Stimulated activated CD4-positive, alpha-beta T cell treated with anti-CD3 and anti-CD28 coated beads, Interleukin-1b, Interleukin-23, amount 100 ng/mL, for 1 hour (primary cell): ENCODE measurements at places on chromosomes 6 and 20.

GRCh38 chr6:44176762-44177509 lies 18.3 kb downstream of the CAPN11 start:
- no peak for DNase-seq

DNA sequence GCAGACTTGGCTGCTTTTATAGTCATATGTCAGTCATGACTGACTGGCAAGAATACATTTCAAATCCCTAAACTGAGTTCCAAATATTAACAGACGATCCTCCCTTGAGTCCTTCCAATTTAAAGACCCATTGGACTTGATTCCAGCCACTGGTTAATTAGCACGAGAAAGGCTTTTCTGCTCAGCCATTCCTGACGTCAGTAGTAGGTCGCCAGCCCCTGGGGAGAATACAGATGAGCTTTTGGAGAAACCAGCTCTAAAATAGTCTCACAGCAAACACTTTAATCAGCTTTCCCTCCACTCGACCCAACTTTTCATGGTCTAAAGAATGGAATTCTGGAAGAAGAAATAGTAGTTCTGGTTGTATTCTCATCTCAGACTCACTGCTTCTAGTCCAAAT lies 91.6 kb downstream of the SLC22A3 start:
- DNase-seq = no peak

- no peak for DNase-seq
These were observed 162.0 kb upstream of the EPHA7 start for GRCh38 chr6:93581371-93581770.

DNA sequence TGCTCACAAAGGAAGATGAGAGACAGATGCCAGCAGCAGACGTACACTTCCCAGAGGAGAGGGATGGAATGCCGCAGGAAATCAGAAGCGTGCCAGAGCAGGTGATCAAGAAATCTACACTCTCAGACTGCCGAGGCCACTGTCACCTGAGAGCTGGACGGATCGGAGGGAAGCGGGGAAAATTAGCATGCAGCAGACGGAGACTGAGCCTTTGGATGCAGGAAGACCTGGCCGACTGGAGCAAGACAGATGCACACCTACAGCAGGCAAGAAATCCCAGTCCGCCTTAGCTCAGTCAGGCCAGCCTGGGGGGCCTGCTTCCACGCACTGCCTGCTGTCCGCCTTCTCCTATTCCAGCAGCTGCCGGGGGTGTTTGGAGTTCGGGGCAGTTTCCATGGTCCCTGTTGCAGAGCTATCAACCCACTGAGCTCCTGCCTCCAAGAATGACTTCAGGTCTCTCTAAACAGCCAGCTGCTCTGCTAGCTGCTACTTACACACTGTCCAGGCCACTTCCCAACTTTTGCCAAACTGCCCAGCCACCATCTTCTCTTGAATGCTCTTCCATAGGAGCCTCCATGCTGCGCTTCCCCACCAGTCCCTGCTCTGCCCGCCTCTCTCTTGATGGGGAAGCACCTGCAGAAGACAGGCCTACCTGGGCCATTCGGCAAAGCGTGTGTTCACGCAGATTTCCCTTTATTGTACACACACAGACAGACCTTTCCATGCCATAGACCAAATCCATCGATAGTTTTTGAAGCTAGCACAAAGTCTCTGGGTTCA lies 368.5 kb downstream of the ZFAND3 start:
- no peak for DNase-seq

DNA sequence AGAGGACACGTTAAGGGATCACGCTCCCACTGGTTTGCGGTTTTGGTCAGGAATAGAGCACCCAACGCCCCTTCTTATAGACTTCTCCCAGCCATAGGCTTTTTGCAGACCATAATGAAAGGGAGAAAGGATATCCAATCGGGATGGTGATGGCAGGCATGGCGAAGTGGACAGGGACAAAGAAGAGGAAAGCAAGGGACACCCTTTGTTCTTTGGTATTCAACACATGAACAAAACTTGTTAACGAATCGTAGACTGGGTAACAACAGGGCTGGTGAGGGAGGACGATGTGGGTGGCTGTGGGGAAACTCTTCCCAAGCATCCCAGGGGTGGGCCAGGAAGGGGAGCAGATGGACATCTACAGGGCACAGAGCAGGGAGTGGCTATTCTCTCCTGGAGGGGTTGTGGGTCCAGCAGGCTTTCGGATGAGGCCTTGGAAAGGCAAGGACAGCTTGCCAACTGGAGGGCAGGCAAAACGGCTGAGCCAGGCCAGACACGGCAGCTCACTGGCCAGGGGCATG lies 1.4 kb upstream of the HSP90AB1 start:
- no peak for DNase-seq

DNA sequence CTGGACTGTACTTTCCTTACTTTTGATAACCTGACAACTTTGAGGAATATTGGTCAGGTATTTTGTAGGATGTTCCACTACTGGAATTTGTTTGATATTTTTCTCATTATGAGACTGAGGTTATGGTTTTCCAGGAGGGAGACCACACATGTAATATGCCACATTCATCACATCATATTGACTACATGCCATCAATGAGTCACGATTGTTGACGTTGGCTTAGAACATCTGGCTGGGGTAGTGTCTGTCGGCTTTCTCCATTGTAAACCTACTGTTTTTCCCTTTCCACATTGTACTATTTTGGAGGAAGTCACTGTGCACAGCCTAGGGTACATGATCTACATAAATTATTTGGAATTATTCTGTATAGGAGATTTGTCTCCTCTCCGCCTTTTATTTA lies 1.4 kb upstream of the STX11 start:
- no peak for DNase-seq

DNA sequence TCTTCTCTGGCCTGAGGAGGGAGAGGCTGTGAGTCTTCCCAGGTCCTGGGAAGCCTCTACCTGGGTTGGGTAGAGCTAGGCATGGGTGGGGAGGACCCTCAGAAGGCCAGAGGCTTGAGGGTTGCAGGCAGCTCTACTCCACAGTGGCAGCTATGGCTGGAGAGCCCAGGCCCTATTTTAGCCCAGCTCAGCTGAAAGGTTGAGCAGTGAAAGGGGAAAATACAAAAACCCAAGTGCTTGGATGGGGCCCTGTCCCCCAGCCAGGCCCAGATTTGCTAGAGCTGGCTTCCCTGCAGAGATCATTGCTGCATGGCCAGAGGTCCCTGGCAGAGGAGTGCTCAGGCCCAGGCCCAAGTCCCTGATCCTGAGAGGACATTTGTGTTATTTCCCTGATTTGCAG lies 45.7 kb downstream of the SUN5 start:
- DNase-seq = no peak

DNA sequence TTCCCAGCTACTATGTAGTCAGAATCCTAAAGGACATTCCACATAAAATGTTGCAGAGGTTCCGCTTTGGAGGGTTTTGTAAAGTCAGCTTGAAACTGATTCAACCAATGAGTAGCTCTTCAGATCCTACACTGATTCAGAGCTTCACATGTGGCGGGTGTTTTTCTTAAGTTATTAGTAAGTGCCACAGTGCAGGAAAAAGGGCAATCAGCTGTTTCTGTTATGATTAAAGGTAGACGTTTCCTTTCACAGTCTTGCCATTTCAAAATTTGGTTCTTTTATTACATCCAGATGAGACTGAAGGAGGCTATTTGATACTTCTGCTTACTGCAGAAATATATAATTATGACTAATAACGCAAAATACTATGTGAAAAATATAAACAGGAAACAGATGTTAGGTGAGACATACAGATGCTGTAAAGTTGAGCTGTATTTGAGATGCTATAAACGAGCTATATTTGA lies 443.9 kb downstream of the CDKAL1 start:
- DNase-seq = no peak

DNA sequence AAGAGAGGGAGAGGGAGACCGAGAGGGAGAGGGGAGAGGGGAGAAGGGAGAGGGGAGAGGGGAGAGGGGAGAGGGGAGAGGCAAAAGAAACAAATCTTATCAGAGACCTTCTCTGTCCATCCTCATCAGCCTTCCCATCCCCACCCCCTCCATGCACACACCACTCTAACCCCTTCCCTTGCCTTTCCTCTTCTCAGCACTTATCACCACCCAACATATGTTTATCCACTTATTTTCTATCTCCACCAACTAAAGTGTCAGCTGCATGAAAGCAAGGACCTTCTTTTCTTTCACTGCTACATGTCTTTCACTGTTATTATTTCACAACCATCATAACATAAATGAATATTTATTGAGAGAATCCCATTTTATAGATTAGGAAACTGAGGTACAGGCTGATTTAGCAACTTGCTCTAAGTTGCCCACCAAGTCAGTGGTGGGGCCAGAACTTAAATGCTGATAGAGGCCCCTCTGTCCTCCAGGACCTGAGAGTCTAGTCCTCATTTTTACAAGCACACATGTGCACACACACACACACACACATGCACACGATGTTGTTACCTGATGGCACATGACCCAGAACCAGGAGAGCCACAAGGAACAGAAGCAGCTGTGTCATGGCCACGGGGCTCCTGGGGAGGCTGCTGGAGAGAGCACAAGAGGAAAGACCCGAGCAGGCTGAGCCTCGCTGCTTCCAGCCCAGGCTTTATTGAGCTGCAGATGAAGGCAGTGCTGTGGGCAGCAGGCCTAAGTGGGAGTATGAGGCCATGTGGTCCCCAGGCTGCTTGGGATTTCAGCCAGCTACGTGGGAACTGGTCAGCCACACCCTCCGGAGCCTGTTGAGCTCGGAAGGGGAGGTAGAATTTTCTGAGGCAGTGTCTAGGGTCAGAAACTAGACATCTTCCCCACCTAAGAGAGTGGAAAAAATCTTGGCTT lies 2.3 kb downstream of the DEFB124 start:
- DNase-seq = no peak

- DNase-seq = no peak
These were observed 9.5 kb downstream of the SLC29A1 start for GRCh38 chr6:44232676-44233566.

GRCh38 chr6:42260972-42261371 lies 43.3 kb upstream of the MRPS10 start:
- no peak for DNase-seq
